Activated T-cell treated with anti-CD3 and anti-CD28 coated beads for 1 hour (primary cell): ENCODE measurements at places on chromosomes 1 and 21.

GRCh38 chr1:165659581-165659895 lies 28.5 kb downstream of the MGST3 start:
- no peak for DNase-seq

GRCh38 chr1:68111519-68112436 lies 61.4 kb upstream of the DIRAS3 start:
- no peak for DNase-seq

DNA sequence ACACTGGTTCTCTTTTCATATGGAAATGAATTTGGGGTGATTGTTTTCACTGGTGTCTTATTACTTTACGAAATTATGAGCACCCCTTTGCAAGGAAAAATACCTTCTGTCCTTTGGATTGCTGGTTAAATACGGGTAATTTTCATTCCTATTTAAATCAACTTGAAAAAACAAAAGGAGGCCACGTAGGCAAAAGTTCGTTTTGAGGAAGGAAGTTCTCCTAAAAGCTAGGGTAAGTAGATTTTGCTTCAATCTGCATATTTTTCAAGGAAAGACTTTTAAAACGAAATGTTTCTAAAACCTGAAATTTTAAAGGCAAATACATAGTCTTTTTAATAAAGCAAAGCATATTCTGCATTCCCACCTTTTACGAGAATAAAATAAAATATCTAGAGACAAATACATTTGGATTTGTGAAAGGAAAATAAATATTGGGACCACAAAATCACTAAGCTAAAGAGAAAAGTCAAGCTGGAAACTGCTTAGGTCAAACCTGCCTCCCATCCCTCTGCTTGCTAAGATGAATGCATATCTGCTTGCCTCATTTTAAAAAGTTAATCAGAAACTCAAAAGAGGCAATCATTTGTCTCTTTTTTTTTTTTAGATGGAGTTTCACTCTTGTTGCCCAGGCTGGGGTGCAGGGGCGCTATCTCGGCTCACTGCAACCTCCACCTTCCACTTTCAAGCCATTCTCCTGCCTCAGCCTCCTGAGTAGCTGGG lies 70.9 kb upstream of the ETS2 start:
- no peak for DNase-seq

DNA sequence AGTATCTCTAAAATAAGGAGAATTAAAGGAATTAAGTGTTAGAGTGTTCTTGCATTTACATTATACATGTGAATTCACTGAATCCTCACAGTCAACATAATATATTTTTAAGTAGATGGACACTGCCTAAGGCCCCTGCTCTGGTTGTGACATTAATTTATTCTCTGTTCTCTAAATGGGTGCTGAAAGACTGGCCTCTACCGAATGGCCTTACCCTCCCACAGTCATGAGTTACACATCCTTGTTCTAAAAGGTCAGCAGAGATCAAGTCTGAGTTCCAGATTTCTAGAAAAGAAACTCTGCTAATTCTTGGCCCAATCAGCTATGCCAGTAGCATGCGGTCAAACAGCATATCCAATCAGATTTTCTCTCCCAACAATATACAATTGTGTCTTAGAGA lies 193.2 kb downstream of the TM2D1 start:
- no peak for DNase-seq

- no peak for DNase-seq
These were observed 85.8 kb upstream of the ZNF648 start for GRCh38 chr1:182147136-182147820.

DNA sequence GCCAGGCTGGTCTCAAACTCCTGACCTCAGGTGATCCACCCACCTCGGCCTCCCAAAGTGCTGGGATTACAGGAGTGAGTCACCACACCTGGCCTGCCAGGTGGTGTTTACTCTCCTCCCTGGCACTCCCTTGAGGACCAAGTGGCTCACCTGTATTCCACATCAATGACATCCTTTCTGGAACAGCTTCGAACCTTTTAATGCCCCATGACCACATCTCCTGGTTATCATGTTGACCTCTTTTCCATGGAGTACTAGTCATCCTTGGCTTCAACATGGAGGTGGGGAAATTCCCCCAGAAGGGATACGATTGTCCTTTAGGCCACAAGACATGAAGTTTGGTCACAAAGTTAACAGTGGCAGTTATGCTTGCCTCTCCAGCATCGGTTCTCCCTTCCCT lies 66.9 kb downstream of the CDC7 start:
- DNase-seq: no peak

DNA sequence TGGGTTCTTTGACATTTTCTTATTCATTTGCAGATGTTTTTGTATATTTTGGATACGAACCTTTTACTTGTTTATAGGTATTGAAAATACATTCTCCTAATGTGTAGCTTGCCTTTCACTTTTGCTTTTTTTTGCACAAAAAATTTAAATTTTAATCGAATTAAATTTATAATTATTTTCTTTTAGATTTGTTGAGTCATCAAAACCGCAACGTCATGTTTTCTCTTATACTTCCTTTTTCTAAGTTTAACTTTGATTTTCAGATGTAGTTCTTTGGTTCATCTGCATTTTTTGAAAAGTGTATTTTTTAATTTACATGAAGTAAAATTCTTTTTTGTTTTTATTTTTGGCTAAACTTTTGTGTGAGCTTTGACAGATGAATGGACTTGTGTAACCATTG lies 243.7 kb upstream of the DPYD start:
- DNase-seq: no peak

DNA sequence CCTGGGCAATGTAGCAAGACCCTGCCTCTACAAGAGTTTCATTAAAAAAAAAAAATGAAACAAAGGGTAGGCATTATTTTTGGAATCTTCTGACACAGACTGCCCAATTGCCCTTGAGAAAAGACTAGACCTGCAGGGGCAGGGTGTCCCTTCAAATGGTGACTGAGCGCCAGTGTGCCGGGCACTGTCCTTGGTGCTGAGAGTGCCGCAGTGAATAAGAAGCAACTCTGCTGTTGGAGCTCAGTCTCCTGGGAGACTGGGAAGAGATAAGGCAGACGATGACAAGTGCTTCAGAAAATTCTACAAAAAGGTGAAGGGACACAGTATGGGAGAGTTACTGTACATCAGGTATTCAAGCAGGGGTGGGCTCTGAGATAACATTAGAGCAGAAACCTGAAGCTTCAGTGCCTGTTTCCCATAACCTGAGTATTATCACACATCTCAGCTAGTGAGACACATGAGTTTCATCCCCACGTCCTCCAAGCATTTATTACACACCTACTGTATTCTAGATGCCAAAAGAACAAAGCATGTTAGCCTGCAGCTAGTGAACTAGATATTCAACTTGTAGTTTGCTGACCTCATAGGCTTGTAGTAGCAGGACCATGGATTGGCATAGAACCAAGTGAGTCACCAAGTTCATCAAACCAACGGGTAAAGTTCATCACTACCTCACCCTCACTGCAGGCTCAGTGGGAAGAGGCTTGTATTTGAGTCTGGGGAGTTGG lies 18.4 kb upstream of the RPL11 start:
- no peak for DNase-seq
